Sigmoid colon (tissue), 7 donors: ENCODE measurements at places on chromosomes 6 and 20. TPM values are rescaled to one million over a fixed set of nuclear protein-coding genes. Genes with fewer than 3 reads are reported as not detected.

Gene GTSF1L
- total RNA-seq: not detected

Gene IPCEF1
- total RNA-seq: 0.28 TPM

Gene CEP43
- total RNA-seq: 12.8 TPM

Gene PNLDC1
- not detected for total RNA-seq

Gene REV3L
- 122 TPM for total RNA-seq

Gene OPRM1
- total RNA-seq: 3.3 TPM

Gene NCR2
- total RNA-seq: not detected

Gene ZNFX1
- total RNA-seq: 31.3 TPM

Gene RIPOR3
- 28.0 TPM for total RNA-seq

Gene ELOVL2
- 0.41 TPM for total RNA-seq

Gene PDE10A
- total RNA-seq: 19.5 TPM

Gene SCUBE3
- total RNA-seq: 4.9 TPM

Gene PGC
- total RNA-seq: not detected

Gene HRH3
- total RNA-seq: not detected

Gene KIF16B
- 21.7 TPM for total RNA-seq

Gene CYP39A1
- 7.7 TPM for total RNA-seq

Gene TIAM2
- total RNA-seq: 11.0 TPM

- no peak overlapping the region for H3K4me3 ChIP-seq
- no peak overlapping the region for H3K27ac ChIP-seq
- H3K27me3 ChIP-seq: no peaks in the 10 kb centered on the region
- peaks cover 45% of the 10 kb centered on the region for H3K36me3 ChIP-seq
Observed at GRCh38 chr6:158782432-158783166, 36.6 kb downstream of the EZR start.

DNA sequence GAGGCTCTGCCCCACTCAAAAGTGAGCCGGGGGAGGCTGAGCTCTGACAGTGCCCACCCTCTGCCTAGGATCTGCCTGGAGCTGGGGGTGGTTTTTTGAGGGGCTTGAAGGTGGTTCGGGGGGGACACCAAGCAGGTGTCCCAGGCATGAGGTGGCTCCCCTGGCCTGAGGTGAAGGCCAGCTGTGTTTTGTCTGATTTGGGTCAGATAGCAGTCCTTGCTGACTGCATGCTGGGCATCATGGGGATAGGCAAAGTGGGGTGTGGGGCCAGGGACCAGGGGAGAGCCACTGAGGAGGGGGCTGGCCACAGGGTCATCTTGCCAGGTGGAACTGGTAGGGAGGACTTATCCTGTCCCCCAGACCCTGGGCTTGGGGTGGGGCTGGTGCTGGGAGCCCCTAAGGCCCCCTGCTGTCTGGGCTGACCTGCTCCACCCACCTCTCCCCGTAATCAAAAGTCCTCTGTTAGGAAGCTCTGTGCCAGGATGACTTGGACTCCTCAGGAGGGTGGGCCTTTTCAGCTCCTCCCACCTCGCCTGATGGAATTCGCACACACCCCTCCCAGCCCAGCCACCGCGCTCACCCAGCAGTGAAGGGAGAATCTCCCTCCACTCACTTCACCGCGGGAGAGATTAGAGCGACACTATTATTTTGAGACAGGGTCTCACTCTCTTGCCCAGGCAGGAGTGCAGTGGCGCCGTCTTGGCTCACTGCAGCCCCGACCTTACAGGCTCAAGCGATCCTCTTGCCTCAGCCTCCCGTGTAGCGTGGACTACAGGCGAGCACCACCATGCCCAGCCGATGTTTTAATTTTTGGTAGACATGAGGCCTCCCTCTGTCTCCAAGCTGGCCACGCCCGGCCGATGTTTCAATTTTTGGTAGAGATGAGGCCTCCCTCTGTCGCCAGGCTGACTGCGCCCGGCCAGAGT is 1.5 kb upstream of the COL9A3 start:
- no peak overlapping the region for H3K27ac ChIP-seq
- peaks cover 16% of the 10 kb centered on the region for H3K36me3 ChIP-seq
- peaks cover 47% of the 10 kb centered on the region for H3K27me3 ChIP-seq
- no peak for DNase-seq
- peaks cover 38% of the 10 kb centered on the region for H3K4me1 ChIP-seq

- no peak for DNase-seq
- H3K4me3 ChIP-seq: no peak within 1 kb of the TSS
- no peaks in the 10 kb centered on the region for H3K36me3 ChIP-seq
- no peak within 1 kb of the TSS for H3K27ac ChIP-seq
- no peaks in the 10 kb centered on the region for H3K4me1 ChIP-seq
Observed at GRCh38 chr6:41747256-41748101, at the start of gene PGC. Gene PGC (minus strand): TSS chr6:41747397. CDS start chr6:41747334, 63 bp downstream.

- H3K27me3 ChIP-seq: no peaks in the 10 kb centered on the region
- H3K4me3 ChIP-seq: no peak overlapping the region
- no peak overlapping the region for H3K27ac ChIP-seq
- no peaks in the 10 kb centered on the region for H3K36me3 ChIP-seq
Observed at GRCh38 chr20:32527052-32527446, 58.1 kb downstream of the NOL4L start.

- H3K4me1 ChIP-seq: no peaks in the 10 kb centered on the region
- no peak overlapping the region for H3K27ac ChIP-seq
- H3K27me3 ChIP-seq: no peaks in the 10 kb centered on the region
Observed at GRCh38 chr20:60362531-60362930, 404.3 kb downstream of the CDH26 start.

DNA sequence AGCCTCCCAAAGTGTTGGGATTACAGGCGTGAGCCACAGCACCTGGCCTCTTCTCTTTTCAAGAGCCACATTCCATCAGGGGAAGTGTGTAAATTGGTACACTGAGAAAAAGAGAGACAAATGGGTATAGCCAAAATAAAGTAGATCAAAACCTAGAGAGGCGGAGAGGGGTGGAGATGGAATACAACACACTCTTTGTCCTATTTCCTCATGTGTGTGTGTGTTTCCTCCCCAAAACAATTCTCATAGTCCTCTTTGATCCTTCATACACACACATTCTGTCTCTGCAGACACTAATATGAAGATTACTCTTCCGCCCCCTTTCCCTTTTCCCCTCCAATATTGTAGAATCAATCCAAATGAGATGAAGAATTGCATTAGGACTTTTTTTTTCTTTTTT is 16.0 kb downstream of the PXT1 start:
- DNase-seq: no peak
- H3K36me3 ChIP-seq: no peaks in the 10 kb centered on the region
- peaks cover 8% of the 10 kb centered on the region for H3K4me1 ChIP-seq
- no peak overlapping the region for H3K4me3 ChIP-seq

GRCh38 chr20:63830841-63831588 is at the start of gene ZBTB46:
Gene ZBTB46 (minus strand): TSS chr20:63831264. CDS start chr20:63790757, 40,507 bp downstream.
- H3K27me3 ChIP-seq: peaks cover 20% of the 10 kb centered on the region
- peak within 1 kb of the TSS; percentile 54 for H3K4me3 ChIP-seq

DNA sequence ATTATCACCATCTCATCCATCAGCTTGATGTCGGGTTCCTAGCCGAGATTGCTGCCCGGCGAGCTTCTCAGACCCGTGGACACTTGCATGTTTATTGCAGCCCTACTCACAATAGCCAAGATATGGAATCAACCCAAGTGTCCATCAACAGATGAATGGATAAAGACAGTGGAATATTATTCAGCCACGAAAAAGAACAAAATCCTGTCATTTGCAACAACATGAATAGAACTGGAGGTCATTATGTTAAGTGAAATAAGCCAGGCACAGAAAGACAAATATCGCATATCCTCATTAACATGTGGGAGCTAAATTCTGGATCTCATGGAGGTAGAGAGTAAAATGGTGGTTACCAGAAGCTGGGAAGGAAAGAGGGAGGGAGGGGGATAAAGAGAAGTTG is 49.1 kb upstream of the SLC2A12 start:
- no peaks in the 10 kb centered on the region for H3K36me3 ChIP-seq
- no peak for DNase-seq
- no peaks in the 10 kb centered on the region for H3K4me1 ChIP-seq
- H3K4me3 ChIP-seq: no peak overlapping the region

- no peaks in the 10 kb centered on the region for H3K27me3 ChIP-seq
- no peak overlapping the region for H3K27ac ChIP-seq
- no peak overlapping the region for H3K4me3 ChIP-seq
- no peaks in the 10 kb centered on the region for H3K4me1 ChIP-seq
Observed at GRCh38 chr6:114432400-114432799, 89.6 kb upstream of the HS3ST5 start.

DNA sequence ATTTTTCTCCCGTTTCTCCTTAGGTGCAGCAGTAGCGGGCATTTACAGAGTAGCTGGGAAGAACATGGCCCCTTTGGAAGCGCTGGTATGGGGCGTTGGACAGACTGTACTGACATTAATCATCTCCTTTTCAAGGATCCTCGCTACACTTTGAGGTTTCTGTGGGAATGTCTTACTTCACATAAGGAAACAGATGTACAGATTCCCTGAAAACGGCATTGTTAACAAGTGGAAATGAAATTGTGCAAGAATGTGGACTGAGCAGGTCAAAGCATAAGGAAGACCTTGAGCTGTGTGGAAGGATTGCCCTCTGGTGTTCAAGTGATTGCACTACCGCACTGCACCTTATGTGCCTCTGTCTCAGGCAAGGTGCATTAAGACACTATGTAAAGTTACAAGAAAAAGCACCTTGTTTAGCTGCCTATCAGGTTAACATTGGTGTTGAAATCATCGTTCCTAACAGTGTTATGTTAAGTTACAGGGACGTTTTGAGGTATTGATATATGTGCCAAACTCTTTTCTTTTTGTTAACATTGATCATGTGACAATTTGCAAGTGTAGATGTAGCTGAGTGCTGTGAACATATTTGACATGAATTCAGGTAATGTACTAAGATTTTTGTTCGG is 38.0 kb downstream of the TMEM170B start:
- H3K36me3 ChIP-seq: no peaks in the 10 kb centered on the region
- no peaks in the 10 kb centered on the region for H3K4me1 ChIP-seq
- no peak overlapping the region for H3K27ac ChIP-seq
- no peaks in the 10 kb centered on the region for H3K27me3 ChIP-seq

DNA sequence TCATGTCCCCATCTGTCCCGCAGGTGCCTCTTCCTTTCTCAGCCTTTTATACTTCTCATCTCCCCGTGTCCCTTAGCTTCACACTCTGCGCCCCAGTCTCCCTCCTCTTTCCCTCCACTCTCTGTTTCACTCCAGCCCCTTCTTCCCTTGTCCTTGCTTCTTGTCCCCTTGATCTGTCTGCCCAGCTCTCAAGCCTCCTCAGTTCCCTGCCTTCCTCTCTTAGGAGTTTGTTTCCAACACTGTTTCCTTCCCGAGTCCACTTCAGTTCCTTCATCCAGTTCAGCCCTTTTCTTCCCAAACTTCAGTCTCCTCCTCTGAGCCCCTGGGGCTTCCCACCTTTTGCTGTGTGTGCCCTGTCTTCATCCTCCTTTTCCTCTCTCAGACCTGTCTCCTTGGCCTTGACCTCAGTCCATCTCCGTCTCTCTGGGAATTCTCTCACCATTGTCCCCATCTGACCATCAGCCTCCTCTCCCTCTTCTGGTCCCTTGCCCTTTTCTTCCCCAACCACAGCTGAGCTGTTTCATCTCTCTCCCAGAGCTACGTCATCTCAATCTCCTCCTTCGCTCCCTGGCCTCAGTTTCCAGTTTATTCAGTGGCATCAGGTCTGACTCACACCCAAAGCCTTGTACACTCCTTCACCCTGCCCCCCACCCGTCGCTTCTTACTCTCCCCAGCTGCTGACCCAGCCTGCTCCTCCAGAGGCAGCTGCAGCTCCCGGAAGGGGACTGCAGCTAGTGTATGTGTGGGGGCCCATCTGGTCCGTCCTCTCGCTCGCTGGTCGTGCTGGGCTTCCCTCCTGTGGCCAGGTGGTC is 2.7 kb upstream of the DDR1 start:
- peak overlapping the region; percentile 93 for H3K27ac ChIP-seq
- H3K36me3 ChIP-seq: no peaks in the 10 kb centered on the region
- DNase-seq: no peak
- no peaks in the 10 kb centered on the region for H3K27me3 ChIP-seq

GRCh38 chr20:6533351-6533750 is 234.1 kb upstream of the BMP2 start:
- no peak overlapping the region for H3K4me3 ChIP-seq
- H3K4me1 ChIP-seq: no peaks in the 10 kb centered on the region
- no peak for DNase-seq
- no peaks in the 10 kb centered on the region for H3K36me3 ChIP-seq
- no peaks in the 10 kb centered on the region for H3K27me3 ChIP-seq

GRCh38 chr6:159713984-159714383 is 13.3 kb upstream of the WTAP start:
- H3K36me3 ChIP-seq: no peaks in the 10 kb centered on the region
- H3K27ac ChIP-seq: no peak overlapping the region
- DNase-seq: no peak
- no peaks in the 10 kb centered on the region for H3K27me3 ChIP-seq
- peaks cover 32% of the 10 kb centered on the region for H3K4me1 ChIP-seq

GRCh38 chr20:22496817-22497216 is 87.6 kb downstream of the FOXA2 start:
- no peaks in the 10 kb centered on the region for H3K27me3 ChIP-seq
- no peak overlapping the region for H3K4me3 ChIP-seq
- no peak overlapping the region for H3K27ac ChIP-seq
- no peaks in the 10 kb centered on the region for H3K36me3 ChIP-seq
- H3K4me1 ChIP-seq: no peaks in the 10 kb centered on the region

- H3K27me3 ChIP-seq: no peaks in the 10 kb centered on the region
- DNase-seq: no peak
- no peak overlapping the region for H3K4me3 ChIP-seq
- no peak overlapping the region for H3K27ac ChIP-seq
Observed at GRCh38 chr6:33665957-33666356, 44.8 kb downstream of the ITPR3 start.

DNA sequence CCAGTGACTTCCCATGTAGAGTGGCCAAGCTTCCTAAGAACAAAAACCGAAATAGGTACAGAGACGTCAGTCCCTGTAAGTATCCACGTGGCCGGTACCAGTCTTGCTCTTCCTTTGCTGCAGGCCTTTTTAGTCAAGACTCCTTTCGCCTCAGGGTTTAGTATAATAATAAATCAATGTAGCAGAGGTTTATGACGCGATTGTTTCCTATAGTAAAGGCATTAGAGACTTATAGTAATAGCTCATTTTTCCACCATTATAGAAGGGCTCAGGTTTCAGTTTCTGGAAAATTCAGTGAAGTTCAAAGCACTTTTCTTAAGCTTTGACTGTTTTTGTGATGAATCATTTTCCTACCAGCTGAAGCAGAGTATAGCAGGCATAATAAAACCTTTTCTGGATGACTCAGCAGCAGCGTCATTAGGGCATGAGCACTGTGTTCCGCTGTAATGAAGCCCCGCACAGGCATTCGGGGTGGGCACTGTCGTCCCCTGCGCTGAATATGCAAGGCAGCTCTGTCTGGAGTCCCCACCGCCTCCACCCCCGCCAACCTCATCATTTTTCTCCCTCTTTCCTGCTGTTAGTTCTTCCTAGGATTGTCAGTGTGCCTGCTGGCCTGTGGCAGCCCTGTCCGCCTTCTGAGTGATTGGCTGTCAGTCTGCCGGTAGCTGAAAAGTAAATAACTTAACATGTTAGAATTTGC is 51.3 kb downstream of the PTPN1 start:
- peak; percentile 85 for DNase-seq
- H3K27ac ChIP-seq: peak overlapping the region; percentile 75
- H3K27me3 ChIP-seq: no peaks in the 10 kb centered on the region
- H3K36me3 ChIP-seq: peaks cover 22% of the 10 kb centered on the region
- H3K4me3 ChIP-seq: no peak overlapping the region

- H3K36me3 ChIP-seq: no peaks in the 10 kb centered on the region
- DNase-seq: no peak
- no peaks in the 10 kb centered on the region for H3K4me1 ChIP-seq
- no peak overlapping the region for H3K27ac ChIP-seq
- no peaks in the 10 kb centered on the region for H3K27me3 ChIP-seq
Observed at GRCh38 chr6:148200293-148200692, 142.3 kb upstream of the SASH1 start.
